EH (cell line): ENCODE measurements at places on chromosomes 16 and 17.

GRCh38 chr16:68037841-68038597 lies 14.9 kb downstream of the DUS2 start:
- no peak for DNase-seq

DNA sequence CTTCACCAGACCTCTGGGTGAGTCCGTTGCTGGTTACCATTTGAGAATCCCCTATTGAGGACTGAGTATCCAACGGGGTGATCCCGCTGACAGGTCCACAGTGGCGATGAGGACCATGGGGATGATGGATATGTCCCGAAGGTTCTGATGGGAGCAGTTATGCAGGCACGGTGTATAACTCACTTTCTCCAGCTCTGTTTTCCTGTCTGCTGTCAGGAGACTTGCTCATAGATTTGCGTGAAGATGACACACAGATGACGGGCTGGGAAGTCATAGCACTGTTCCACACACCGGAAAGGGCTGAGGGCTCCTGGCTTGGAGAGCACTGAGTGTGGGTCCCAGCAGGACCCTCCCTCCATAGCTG lies 22.2 kb upstream of the ADCY7 start:
- DNase-seq = peak; percentile 53

DNA sequence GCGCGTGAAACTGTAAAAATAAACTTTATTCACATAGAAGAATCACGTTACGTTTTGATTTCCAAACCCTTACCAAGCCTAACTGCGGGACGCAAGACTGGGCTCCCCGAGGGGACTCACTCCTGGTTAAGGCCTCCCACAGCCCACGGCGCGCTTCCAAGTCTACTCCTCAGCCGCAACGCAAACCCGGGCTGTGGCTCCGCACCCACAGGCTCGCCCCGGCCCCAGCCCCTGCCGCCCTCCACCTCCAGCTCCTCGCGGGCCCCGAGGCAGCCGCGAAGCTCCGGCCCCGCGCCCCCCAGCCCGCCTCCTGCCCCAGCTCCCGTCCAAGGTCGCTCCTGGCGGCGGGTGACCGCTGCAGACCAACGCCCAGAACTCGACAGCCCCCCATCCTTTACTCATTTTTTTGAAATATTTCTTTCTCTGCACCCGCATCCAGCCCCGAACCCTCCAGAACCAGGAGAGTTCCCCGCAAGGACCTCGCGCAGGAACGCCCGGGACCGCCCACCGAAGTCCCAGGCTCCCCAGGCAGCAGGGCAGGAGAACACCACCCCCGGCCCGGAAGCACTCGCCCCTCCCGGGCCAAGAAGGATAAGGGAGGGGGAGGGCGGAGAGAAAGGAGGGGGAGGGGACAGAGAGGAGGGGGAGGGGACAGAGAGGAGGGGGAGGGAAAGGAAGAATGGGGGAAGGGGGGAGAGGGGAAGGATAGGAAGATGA lies 912 bp downstream of the USP22 start:
- DNase-seq = peak; percentile 82

DNA sequence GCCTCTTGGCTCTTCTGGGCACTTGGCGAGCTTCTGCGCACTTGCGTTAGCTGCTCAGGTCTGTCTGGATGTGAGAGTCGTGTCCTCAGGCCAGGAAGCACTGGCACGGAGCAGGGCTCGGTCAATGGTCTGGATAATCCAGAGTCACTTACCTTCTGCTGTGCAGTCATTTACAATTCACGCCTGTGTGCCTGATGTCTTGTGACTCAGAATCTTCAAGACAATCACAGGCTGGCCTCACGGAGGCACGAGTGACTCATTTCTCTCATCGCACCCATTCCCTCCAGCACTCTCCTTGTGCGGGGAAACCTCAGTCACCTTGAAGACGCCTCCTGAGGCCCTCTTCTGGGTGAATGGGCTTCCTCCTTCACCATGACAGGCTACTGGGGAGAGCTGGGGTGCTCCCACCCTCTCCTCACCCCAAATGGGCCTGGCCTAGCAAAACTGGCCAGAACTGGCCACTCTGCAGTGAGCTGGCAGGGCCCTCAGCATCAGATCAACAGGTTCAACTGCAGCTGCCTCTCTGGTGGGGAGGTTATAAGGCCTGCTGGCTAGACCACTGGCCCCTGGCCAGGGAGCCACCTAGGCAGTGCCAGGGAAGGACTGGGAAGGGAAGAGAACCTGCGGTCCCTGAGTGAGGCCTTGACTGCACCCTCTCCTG lies 1.9 kb upstream of the CAPN15 start:
- peak; percentile 92 for DNase-seq

DNA sequence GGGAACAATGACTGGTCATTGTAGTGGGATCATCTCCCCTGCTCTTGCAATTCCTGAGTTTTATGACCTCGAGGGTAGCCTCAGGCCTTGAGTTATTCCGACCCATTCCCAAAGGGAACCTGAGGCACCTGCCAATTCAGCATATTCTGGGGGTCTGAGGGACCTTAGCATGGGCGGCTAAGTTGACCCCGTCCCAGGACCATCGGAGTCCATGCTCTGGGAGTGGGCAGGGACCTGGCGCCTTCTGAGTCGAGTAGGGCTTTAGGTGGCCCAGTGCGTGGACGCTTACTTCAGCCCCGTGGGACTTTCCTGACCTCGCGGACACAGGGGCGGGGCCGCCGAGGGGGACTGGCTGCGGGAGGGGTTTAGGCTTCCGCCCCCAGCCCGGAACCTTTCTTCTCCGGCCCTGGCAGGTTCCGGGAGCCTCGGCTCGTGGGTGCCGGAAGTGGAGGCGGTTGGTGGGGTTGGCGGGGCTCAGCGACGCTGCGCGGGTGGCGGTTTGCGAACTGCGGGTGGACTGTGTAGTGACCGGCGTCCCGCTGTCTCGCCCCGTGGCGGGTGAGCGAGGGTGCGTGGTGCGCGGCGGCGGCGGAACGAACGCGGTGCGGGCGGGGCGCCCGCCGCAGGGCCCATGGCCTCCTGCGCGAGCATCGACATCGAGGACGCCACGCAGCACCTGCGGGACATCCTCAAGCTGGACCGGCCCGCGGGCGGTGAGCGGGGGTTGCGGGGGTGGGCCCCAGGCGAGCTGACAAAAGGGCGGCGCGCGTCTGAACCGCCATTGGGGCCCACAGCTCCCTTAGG lies at the start of gene EDC4:
Gene EDC4 (plus strand): TSS at position 422 of the 804 bp plus-strand sequence. CDS start 210 bp downstream, at position 632.
- peak; percentile 77 for DNase-seq

- peak; percentile 56 for DNase-seq
Measured at GRCh38 chr17:64683796-64684195, 21.7 kb upstream of the SMURF2 start.

GRCh38 chr17:8288336-8289102 lies at the start of gene RANGRF:
TSS of gene RANGRF (plus strand) at chr17:8288670. CDS start at chr17:8288789, 119 bp downstream.
- peak; percentile 85 for DNase-seq

GRCh38 chr16:27499659-27500055 lies 50.1 kb downstream of the GTF3C1 start:
- no peak for DNase-seq

DNA sequence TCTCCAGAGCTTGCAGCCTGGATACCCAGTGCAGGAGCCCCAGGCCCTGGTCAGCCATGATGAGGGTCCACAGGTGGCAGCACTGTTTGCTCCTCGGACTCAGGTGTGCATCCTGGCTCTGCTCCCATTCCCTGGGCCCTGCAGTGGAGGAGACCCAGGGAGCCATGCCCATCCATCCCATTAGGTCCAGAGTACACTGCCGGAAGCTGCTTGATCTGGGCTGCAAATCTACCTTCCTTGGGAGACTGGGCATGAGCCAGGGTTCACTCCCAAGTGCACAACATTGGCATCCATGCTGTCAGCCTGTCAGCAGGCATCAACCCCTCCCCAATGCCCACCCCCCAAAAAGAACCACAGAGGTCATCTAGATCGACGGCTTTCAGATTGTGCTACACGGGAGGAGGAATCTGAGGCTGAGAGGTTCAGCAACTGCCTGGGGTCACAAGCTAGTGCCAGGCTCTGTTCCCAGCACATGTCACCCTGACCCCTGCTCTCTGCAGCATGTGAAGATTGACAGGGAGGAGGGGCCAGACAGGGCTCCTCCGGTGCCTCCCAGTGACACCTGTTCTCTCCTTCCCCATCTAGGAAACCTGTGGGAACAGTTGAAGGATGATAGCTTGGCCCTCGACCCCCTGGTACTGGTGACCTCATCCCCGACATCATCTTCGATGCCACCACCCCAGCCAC lies 15.7 kb downstream of the UNC119 start:
- DNase-seq = no peak

DNA sequence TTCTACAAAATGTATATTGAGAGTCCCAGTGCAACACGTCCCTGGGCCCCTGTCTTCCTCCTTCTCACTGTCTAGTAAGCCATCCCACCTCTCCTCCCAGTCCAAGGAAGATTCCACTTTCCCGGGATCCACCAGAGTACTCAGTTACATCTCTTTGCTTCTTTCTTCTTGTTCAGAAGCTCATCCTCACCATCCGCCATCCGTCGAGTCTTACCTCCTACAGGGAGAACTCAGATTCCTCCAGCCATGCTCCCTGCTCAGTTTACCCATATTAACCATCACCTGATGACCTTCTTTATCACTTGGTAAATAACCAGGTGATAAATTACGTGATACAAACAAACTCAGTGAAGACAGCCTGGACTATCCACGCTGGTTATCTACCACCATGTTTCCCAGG lies 57.1 kb downstream of the CYTH1 start:
- no peak for DNase-seq

GRCh38 chr16:85331688-85332087 lies 219.4 kb upstream of the CIBAR2 start:
- DNase-seq = no peak

DNA sequence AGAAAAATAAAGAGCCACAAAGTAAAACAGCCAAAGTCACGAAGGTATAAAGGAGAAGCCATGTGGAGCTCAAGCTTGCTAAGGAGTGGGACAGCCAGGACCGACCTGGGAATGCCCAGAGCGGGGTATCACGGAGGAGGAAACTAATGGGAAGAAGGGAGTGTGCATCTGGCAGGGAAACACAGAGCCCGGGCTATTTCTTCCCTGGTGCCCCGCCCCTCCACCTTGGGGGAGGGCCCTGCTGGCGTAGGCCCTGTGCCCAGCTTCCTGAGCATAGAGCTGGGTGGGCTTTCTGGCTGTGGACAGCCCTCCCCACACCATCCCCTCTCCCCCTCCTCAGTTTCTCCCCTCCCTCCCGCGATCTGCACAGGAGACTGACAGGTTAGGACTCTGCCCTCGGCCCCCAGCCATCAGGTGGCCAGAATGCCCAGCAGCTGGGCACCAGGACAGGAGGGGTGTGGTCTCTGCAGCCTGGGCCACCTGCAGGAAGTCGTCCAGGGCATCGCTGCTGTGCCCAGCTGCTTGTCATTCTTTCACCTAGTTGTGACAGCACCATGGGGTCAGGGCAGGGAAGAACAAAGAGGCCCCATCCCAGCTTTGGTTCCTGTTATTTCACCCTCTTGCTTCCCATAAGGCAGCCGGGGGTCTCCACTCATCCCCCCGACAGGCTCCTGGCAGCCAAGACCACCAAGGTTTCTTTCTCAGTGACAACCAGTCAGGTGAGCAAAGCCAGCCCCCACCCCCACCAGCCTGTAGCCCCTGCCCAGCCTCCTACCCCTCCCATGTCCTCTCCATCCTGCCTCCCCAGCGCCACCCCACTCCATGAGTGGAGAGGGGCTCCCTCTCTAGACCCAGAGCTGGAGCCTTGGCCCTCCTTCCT lies 7.1 kb upstream of the DCAF7 start:
- no peak for DNase-seq

- no peak for DNase-seq
Measured at GRCh38 chr16:87228363-87228762, 88.8 kb downstream of the C16orf95 start.

DNA sequence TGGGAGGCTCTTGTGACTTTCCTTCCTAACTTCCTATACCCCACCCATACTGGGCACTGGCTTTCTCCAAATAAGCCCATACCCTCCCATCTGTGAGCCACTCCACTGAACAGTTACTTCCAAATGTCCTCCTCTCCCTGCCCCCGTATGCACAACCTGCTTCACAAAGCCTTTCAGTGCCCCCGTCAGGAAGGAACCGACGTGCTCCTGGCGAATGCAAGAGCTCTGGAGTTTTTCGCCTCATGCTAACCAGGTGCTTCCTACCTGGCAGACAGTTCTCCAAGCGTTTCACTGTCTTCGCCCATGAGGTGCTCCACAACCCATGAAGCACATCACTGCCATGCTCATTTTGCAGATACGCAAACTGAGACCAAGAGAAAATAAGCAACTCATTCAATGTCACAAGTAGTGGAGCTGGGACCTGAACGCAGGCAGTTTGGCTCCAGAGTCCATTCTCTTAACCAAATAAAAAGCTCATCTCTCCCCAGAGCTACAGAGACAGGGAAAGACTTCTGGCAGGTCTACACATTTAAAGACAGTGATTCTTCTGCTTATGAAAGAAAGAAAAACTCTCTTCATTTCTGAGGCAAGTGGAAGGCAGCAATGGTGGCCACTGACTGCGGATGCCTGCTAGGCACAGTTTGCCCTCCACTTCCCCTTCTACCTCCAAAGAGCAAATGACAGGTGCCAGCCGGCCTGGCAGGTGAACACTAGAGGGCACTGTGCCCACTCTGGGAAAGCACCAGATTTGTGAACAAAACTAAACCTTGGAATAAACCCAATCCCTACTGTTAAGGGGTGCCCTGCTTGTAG lies 23.8 kb downstream of the SPHK1 start:
- DNase-seq = peak; percentile 53

- peak; percentile 40 for DNase-seq
Measured at GRCh38 chr17:57006040-57006439, 28.1 kb downstream of the SCPEP1 start.

DNA sequence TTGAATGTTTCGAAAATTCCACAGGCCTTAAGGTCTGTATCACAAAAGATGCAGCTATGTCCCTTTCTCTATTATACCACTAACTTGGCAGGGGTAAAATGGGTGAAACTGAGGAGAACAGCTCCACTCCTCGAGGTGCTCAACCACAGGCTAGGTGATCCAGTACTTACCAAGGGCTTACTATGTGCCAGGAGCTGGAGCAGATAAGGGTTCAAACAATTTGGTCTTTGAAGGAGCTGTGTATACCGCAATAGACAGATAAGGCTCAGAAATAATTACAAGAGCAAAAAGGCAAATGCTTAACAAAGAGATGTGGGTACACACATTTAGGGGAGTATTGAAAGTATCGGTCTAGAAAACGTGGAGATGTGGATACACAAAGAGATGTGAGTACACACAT lies 1.5 kb downstream of the XPO6 start:
- DNase-seq = no peak

DNA sequence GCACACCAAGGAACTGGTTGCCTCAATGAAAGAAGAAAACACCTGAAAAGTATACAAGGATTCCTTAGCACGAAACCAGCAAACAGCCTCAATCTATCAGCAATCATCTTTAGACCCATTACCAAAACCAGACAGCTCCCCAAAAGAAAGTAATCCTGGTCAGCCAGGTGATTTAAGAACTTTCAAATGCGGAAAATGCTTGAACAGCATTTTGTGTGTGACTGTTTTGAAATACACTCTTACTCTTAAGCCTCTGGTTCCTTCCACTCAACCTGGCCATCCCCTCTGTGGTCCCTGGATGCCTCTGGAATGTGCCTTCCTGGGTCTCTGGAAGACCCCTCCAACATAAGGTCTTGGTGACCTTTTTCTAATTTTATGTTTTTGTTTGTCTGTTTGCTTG lies 70.5 kb upstream of the NOG start:
- DNase-seq = no peak

GRCh38 chr16:68179855-68180254 lies 56.1 kb downstream of the ESRP2 start:
- DNase-seq = no peak
